ENCODE measurements at places on chromosomes 1 and 21.

- no peak for DNase-seq
Measured at GRCh38 chr1:46447499-46448108, 42.0 kb upstream of the DMBX1 start.

DNA sequence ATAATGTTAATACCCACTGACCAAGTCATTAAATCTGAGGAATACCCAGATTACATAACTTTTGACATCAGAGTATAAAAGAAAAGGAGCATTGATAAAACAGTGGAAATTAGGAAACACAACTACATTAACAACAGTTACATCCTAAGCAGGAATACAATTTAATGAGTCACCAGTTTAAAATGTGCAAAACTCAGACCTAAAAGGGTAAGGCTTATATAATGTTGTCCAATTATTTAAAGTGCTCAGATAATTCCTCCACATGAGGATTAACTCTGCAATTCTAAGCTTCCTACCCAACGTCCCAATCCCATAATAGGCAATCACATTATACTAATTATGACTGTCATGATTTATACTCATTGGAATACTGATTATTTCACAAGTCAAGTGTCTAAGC, 50.5 kb downstream of the ABL2 start:
- DNase-seq, result no peak

DNA sequence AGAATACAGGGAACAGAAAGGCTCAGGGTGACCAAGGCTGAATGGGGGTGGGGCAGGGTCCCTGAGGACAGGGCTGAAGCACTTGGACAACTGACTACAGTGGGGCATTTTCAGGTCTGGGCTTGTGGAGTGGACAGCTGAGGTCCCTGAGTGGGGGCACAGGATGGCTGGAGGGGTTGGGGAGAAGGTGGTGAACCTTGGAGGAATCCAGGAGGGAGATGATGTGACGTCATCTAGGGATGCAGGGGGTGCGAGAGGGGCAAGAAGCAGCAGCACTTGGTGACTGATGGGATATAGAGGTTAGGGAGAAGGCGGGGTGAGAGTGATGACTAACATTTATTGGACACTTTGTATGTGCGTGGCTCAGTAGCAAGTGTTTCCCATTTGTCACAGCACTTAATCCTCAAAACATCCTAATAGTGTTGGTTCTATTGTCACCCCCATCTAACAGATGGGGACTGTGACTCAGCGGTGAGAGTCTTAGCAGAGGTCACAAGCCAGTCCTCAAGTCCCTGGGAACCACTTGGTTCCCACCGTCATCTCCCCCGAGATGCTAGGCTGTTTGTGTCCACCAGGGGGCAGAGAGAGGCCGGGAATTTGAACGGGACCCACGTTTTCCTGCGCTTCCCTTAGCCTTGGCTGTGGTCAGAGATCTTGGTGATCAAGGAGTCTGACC, 27.9 kb upstream of the BMP8B start:
- peak; percentile 28 for DNase-seq

DNA sequence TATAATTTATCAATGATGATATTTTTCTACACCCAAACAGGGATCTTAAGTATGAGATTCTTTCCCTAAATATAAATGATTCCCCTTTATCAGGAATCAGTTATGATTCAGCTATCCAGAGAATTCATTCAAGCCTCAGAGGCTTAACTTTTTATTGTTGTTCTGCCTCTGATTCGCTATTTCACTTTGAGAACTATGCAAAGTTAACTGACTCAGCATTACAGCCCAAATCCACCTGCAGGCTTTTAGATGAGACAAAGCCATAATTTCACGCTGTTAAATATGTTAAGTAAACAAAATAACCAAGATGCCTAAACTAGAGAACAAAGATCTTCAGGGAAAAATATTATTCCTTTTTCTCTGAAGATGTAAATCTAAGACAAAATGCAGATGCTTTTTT, 8.5 kb downstream of the SCYL3 start:
- no peak for DNase-seq

GRCh38 chr1:78441921-78442320, 48.9 kb upstream of the PTGFR start:
- DNase-seq, result no peak

GRCh38 chr1:3607703-3608065, 3.6 kb downstream of the MEGF6 start:
- no peak for DNase-seq

GRCh38 chr1:234901491-234902049, 227.1 kb downstream of the TOMM20 start:
- DNase-seq, result no peak

GRCh38 chr1:149978547-149979023, 31.9 kb downstream of the OTUD7B start:
- DNase-seq, result no peak

DNA sequence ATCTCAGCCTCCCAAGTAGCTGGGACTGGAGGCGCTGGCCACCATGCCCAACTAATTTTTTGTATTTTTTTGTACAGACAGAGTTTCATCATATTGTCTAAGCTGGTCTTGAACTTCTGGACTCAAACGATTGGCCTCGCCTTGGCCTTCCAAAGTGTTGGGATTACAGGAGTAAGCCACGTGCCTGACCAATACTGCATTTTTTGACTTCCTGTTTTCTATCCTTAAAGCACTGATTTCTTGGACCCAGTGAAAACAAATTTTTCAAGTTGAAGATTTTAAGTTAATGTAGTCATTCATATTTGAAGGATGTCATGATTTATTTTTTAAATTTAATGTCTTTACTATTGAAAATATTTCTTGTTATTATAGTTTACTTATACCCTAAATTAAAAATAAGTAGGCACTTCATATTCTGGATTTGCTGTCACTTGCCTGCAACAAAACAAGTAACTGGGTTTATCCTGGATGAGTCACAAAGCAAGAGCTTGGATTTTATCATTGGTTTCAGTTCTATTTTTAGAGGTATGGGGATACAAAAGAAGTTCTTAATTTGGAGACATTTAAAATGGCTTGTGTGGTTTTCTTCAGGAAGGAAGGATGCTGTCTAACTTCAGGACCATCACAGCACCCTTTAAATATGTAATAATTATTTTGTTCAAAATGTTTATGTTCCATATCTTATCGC, 2.2 kb upstream of the VPS45 start:
- no peak for DNase-seq

DNA sequence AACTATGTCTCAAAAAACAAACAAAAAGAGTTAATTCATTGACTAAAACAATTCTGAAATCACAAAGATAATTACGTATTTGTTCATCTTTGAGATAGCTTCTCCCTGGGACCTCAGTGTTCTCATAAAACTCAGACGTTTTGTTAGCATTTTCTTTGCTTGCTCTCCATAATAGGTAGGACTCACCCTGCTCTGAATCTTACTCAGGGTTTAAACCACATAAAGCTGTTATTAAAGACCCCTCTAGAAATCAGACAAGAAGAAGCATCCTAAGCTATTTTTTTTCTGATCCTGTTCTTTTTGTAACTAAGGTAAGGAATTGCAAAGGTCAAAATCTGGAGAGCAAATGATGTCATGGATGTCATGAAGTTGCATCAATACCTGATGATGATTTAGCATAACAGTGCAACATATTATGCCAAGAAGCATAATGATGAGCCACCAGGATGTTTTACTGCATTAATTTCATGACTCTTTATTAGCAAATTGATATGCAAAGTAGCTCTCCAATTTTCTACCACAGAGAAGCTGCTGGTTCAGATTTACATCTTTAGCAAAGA, 2.4 kb downstream of the FBXO42 start:
- no peak for DNase-seq

- DNase-seq, result no peak
Measured at GRCh38 chr1:192795916-192796618, 12.8 kb upstream of the RGS2 start.

DNA sequence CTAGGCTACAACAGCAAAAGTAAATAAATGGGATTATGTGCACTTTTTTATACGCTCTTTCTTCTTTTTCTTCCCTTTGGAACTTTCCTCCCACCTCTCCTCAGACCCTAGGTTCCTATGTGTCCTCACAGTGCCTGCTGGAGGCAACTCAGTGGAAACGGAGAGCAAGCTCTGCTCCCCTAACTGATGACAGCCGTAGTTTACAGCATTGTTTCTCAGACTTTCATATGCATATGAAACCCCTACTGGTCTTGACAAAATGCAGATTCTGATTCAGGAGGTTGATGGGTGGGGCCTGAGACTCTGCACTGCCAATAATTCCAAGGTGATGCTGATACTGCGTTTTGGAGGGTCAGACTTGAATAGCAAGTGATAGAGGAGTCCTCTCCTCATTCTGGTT, 34.3 kb upstream of the HMCN1 start:
- DNase-seq, result no peak

DNA sequence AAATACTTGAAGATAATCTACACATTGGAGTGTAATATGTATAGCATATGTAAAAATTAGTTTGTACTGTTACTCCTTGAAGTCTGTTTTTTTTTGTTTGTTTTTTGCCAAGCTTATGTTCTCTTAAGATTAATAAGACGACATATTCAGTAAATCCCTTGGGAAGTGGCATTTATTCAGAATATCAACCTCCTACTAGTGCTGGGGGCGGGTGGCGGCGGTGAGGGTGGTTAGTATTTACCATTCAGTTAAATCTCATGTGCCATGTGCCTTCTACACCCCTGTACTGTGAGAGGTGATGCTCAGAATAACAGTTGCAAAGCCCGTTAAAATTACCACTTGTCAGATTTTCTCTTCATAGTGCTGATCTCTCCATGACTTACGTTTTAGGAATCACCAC, 3.0 kb downstream of the BACH1 start:
- no peak for DNase-seq

GRCh38 chr1:32100807-32101708, 6.8 kb upstream of the KPNA6 start:
- no peak for DNase-seq

- no peak for DNase-seq
Measured at GRCh38 chr1:219731771-219732170, 118.9 kb upstream of the ZC3H11B start.

- no peak for DNase-seq
Measured at GRCh38 chr1:164562511-164562910, 3.5 kb downstream of the PBX1 start.

DNA sequence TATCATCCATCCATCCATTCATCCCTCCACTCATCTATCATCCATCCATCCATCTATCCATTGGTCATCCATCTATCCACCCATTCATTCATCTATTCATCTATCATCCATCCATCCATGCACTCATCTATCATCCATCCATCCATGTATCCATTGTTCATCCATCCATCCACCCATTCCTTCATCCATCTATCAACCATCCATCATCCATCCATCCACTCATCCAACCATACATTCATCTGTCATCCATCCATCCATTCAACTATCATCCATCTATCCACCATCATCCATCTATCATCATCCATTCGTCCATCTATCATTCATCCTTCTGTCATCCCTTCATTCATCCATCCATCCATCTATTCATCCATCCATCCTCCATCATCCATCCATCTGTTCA, 61.1 kb downstream of the UMODL1 start:
- DNase-seq, result no peak

GRCh38 chr1:67100833-67101232, 33.9 kb downstream of the C1orf141 start:
- no peak for DNase-seq

All from NK-92 treated with Interleukin-12 subunit alpha and Interleukin-12 subunit beta, amount 100 ng/mL, for 24 hours (cell line).